ENCODE measurements at places on chromosomes 3 and 15.

GRCh38 chr3:187334904-187335303, 33.3 kb upstream of the RTP4 start:
- no peak for DNase-seq

GRCh38 chr15:79887054-79887930, 9.5 kb downstream of the MTHFS start:
- DNase-seq, result no peak

DNA sequence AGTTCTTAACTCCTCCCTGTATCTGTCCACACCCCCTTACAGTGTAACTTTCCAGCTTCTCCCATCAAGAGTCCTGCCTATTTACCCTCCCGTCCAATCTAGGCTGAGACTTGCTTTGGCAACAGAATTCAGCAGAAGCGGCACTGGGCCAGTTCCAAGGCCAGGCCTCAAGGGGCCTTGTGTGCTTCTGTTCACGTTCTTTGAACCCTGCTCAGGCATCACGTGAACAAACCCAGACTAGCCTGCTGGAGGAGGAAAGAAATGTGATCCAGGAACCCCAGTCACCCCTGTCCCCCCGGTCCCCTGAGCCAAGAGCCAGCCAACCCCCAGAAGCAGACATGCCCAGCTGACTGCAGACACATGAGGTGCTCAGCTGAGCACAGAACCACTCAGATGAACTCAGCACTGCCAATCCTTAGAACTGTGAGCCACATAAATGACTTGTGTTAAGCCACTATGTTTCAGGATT, 76.1 kb upstream of the DCLK3 start:
- no peak for DNase-seq

GRCh38 chr15:38854506-38854905, 289.9 kb upstream of the RASGRP1 start:
- no peak for DNase-seq

- DNase-seq, result peak; percentile 68
Measured at GRCh38 chr15:80967451-80967850, 22.2 kb downstream of the MESD start.

- DNase-seq, result no peak
Measured at GRCh38 chr3:120025520-120025919, 68.7 kb downstream of the GSK3B start.

GRCh38 chr3:35635407-35635806, 3.9 kb upstream of the ARPP21 start:
- DNase-seq, result no peak

- no peak for DNase-seq
Measured at GRCh38 chr3:176167272-176167671, 1030.0 kb downstream of the TBL1XR1 start.

GRCh38 chr3:56886314-56886713, 84.6 kb upstream of the ARHGEF3 start:
- no peak for DNase-seq

DNA sequence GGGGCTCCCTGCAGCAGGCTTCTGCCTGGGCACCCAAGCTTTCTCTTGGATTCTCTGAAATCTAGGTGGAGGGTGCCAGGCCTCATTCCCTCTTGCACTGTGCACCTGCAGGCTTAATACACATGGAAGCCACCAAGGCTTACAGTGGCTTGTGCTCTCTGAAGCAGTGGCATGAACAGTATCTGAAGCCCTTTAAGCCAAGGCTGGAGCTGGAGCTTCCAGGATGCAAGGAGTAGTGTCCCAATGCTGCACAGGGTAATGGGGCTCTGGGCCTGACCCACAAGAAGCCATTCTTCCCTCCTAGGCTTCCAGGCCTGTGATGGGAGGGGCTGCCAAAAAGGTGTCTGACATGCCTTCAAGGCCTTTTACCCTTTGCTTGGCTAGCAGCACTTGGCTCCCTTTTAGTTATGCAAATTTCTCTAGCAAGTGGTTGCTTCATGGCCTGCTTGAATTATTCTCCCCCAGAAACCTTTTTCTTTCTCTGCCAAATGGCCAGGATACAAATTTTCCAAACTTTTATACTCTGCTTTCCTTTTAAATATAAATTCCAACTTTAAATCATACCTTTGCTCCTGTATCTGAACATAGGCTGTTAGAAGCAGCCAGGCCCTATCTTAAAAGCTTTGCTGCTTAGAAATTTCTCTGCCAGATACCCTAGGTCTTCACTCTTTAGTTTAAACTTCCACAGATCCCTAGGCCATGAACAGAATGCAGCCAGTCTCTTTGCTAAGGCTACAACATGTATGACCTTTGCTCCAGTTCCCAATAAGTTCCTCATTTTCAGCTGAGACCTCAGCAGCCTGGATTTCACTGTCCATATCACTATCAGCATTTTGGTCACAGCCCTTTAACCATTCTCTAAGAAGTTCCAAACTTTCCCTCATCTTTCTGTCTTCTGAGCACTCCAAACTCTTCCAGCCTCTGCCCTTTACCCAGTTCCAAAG, 201.1 kb upstream of the LRRFIP2 start:
- DNase-seq, result no peak

GRCh38 chr3:30988769-30989168, 94.3 kb upstream of the GADL1 start:
- no peak for DNase-seq

DNA sequence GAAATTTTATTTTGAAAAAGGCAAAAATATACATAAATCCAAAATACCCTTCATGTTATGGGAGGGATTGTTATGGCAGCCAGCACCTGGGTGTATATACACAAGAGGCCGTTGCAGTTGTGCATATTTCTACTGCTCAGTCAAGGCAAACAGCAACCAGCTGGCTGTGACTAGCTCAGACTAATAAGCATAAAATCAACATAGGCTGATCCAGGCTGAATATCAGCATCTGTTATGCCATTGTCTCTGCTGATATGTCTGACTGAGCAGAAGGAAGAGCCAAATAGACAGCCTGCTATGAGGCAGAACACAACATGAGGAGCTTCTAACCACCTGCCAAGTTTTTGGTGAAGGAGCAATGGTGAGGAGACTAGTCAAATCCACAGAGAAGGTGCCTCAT, 457.5 kb upstream of the ALCAM start:
- DNase-seq, result no peak

- DNase-seq, result peak; percentile 50
Measured at GRCh38 chr3:10546181-10546624, 40.8 kb upstream of the ATP2B2 start.

DNA sequence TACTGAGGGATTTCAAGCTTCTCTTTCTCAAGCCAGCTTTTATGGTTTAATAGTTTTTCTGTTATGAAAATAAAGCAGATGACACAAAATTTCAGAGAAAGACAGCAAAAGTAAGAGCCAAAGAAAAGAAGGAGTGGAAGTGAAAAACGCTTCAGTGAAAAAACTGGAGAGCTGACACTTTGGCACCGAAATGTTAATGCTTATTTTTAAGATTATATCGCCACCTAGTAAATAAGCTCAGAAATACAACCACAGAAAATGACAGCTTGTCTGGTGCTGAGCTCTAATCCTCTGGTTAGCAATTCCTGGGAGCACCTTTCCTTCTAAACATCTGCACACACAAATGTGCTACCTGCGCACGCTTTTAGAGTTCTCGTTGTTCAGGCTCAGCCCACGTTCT, 101.6 kb downstream of the ZPLD1 start:
- DNase-seq, result peak; percentile 46

- no peak for DNase-seq
Measured at GRCh38 chr15:42100021-42100800, 5.8 kb upstream of the PLA2G4D start.

GRCh38 chr3:111577798-111578685, 17.1 kb downstream of the ZBED2 start:
- peak; percentile 43 for DNase-seq

DNA sequence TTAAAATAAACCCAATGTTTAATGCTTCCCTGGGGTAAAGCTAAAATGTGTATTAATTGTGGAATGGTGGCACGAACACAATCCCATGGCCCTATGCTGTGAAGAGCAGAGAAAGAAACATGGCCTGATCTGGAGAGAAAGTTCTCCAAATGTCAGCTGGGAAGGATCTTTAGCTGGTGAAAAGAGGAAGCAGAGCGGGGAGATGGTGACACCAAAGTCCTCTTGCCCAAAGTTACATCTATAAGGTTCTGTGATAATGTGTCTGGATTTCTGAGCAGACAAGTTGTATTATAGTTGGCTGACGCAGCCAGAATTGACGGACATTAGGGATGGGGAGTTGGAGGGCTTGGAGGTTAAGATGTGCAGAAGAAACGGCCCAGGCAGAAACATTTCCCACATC, 196.2 kb downstream of the CHST2 start:
- no peak for DNase-seq

DNA sequence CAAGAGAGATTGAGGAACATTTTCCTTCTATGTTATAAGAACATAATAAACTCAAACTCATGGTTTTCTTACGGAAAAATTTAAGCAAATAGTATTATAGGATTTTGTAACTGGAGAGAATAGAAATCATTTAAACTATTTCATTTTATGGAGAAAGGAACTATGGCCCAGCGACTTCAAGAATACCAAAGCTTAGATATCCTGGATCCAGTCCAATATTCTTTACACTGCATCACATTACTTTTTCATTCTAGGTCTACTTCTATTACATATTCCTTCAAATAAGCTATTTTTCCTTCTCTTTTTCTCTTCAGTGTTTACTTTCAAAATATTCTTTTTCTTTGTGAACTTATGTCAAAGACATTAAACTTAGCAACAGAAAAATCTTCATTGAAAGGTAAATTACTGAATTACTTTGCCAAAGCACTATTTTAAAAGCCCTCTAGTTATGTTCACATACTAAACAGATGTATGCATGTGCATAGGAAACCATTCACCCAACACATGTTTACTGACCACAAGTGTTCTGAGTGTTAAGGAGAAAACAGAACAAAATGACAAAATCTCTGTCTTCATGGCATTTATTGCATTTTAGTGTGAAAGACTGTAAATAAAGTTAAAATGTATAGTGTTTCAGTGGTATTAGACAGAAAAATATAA, 20.4 kb downstream of the KPNA4 start:
- no peak for DNase-seq

- DNase-seq, result no peak
Measured at GRCh38 chr3:63910891-63911290, 1.3 kb downstream of the SCAANT1 start.

DNA sequence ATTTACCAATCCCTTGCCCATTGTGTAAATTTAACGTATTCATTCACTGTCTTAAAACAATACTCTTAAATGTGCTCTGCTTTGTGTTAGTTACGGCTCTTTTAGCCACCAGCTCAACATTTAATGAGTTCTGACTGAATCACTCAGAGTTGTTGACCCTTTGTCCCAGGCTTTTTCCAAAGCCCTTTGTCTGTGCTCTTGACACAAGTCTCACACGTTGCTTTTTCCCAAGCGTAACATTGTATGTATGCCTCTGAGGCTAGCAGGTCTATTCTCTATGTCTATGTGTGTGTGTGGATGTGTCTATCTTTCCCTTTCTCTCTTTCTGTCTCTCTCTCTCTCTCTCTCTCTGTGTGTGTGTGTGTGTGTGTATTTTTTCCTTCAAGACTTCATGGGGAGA, 435.4 kb upstream of the GOLIM4 start:
- peak; percentile 90 for DNase-seq
